Lower lobe of right lung (tissue), 2 donors: ENCODE measurements at places on chromosomes 2 and 18. TPM values are rescaled to one million over a fixed set of nuclear protein-coding genes. Genes with fewer than 3 reads are reported as not detected.

Gene HOXD9
- total RNA-seq, result 0.86 TPM

DNA sequence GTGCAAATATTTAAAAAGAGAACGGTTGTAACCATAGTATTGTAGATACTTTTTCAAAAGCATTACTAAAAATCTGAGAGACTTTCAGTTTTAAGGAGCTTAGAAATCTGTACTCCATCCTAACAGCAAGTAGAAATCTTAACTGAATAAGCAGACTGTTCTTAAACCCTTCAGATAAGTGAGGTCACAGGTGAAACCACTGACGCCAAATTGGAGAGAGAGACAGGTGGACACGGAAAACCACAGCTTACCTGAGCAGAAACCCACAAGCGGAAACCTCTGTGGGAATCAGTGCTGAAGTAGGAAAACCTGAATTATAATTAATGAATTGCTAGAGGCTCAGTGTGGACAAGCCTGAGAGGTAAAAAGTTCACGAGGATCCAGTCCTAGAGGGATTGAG lies 959.4 kb upstream of the CELF4 start:
- H3K27ac ChIP-seq, result no peak overlapping the region
- no peaks in the 10 kb centered on the region for H3K36me3 ChIP-seq
- no peak for DNase-seq
- H3K4me1 ChIP-seq, result no peaks in the 10 kb centered on the region
- no peaks in the 10 kb centered on the region for H3K27me3 ChIP-seq

DNA sequence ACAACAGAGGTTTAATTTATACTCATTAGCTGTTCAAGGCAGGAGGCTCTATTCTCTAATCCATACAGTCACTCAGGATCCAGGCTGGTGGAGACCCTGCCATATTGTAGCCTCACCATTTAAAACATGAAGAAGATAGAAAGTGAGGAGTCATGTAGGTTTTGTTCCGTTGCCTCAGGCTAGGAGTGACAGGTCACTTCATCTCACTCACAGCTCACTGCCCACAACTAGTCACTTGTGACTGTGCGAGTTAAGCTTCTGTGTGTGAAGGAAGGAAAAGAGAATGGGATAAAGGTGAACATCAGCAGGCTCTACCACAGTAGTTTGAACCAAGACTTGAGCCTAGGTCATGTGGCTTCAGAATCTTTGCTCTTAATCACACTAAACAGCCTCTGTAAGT lies 9.0 kb upstream of the IGFBP2 start:
- no peak for DNase-seq
- H3K27me3 ChIP-seq, result no peaks in the 10 kb centered on the region
- H3K36me3 ChIP-seq, result no peaks in the 10 kb centered on the region
- no peak overlapping the region for H3K4me3 ChIP-seq
- H3K27ac ChIP-seq, result no peak overlapping the region

Gene UGT1A5
- total RNA-seq, result 0.27 TPM

Gene LAMA3
- 89.1 TPM for total RNA-seq

DNA sequence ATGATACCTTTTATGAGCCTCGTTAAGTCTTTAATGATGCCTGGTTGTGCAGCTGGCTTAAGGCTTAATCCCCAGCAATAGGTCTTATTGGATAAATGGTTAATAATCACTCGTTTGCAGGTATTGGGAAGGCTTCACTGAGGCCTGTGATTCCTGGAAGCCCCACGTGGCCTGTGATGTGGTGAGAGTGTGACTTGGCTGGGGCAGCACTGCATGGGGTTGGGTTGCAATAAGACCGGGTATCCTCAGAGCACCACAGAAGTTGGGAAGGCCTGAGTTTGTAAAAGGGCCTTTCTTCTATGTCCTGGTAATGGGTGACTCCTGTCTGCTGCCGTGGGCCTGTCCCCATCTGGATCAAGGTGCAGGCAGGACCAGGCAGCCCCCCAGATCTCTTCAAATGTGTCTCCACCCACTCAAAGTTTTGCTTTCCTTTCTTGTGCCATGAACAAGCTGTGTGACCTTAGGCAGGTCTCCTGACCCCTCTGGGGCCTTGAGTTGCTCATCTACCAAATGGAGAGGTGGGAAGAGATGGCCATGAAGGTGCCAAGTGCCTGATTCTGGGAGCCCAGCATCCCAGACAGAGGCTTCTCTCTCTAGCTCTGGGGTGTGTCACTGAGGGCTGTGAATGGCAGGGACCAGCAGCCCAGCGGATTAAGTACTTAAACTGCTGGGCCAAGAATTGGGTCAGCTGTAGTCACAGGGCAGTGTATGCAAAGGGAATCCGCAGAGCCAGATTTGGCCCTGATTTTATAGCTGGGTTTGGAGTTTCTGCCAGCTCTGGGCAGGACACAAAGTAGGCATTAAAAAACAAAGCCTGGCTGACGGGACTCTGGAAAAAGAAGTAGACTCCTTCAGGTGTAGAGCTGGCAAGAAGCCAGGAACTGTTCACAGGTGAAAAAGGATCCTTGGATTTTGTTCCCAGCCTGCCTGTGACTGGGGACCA lies 24.4 kb downstream of the LBH start:
- H3K4me3 ChIP-seq, result no peak overlapping the region
- H3K36me3 ChIP-seq, result peaks cover 32% of the 10 kb centered on the region
- H3K27me3 ChIP-seq, result no peaks in the 10 kb centered on the region
- no peak overlapping the region for H3K27ac ChIP-seq
- no peak for DNase-seq
- H3K4me1 ChIP-seq, result peaks cover 50% of the 10 kb centered on the region

DNA sequence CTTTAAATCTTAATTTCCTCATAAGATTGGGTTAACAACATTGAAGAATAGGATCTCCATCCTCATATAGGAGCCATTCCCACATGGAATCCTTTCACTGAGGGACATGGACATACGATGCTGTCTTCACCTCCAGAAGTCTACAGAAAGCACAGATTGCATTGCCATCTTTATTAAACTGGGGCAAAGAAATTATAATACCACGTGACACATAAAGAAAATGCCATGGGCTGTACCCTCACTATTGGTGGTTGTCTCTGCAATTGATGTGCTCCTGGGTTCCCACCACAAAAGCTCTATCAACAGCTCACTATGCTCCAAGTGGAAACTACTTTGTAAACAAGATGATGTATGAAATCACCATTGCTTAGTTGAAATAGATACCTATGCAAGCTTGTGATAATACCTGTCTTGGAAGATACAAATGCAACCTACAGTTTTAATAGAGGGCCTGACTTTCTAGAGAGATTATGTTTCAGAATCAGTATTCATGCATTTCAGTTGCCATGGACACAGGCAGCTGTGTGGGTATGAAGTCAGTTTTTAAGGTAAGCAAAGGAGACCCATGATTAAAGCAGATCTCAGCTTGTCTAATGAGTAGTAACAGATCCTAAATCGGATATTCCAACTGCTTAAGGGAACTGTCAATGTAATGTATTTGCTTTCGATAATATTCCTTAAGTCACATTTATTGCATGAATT lies 337.0 kb downstream of the RAD51AP2 start:
- H3K27me3 ChIP-seq, result no peaks in the 10 kb centered on the region
- no peaks in the 10 kb centered on the region for H3K4me1 ChIP-seq
- DNase-seq, result no peak
- no peak overlapping the region for H3K4me3 ChIP-seq

DNA sequence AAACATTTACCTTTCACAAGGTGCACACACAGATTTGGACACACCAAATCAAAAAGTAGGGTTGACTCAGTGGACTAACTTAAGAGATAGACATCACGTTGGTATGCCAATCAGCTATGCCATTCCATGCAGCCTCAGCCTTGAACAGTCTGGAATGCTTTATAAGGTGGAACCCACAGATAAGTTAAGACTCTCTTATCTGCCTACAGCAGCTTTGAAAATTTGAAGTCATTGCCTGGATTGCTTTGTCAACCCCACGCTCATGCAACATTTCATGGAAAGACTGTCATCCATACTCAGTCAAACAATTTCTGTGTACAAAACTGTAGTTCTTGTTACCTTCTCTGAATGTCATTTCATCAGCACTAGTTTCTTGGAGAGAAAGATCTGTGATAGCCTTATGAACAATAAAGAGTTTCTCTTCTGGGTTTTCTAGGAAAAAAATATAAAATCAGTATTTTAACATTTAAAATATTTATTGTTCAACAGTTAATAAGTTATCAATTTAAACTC lies 1.2 kb downstream of the ERMN start:
- no peak overlapping the region for H3K4me3 ChIP-seq
- H3K4me1 ChIP-seq, result no peaks in the 10 kb centered on the region
- no peak for DNase-seq
- no peaks in the 10 kb centered on the region for H3K27me3 ChIP-seq
